ENCODE measurements at places on chromosomes 7 and 10.

GRCh38 chr7:50327443-50327842 is 22.9 kb downstream of the IKZF1 start:
- no peak for DNase-seq

- no peak for DNase-seq
Observed at GRCh38 chr10:111384556-111384955, 307.7 kb downstream of the ADRA2A start.

DNA sequence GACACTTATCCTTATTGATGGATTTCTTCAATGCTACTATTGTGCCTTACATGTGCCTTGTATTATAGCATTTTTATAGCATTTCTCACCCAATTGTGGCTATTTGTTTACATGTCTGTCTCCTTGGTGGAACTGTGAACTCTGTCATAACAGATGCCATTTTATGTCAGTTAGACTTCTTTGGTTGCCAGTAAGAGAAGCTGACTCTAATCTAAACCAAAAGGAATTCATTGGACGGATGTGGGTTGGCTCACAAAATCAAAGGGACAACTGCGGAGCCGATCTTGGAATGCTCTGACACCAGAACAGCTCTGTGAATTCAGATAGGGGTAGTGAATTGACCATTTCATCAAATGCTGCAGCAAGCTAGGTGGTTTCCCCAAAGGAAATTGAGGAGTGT is 15.0 kb downstream of the GARIN1A start:
- no peak for DNase-seq

DNA sequence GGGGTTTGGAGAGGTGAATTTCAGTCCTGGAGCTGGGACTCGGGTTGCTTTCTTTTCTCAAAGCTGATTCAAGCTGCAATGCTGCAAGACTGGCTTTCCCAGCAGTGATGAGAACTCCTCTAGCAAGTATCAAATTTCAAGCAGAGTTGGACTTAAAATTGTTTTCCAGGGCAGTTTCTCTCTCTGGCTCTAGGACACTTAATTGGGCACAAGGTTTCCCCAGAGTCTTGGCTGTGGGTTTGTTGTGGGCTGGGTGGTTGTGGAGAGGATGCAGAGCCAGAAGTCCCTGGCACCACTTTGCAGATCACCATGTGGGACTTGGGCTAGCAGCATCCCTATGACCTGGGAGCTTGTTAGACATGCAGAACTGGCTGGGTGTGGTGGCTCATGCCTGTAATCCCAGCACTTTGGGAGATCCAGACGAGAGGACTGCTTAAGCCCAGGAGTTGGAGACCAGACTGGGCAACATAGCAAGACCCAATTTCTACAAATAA is 16.8 kb downstream of the AKR1B15 start:
- DNase-seq = no peak

DNA sequence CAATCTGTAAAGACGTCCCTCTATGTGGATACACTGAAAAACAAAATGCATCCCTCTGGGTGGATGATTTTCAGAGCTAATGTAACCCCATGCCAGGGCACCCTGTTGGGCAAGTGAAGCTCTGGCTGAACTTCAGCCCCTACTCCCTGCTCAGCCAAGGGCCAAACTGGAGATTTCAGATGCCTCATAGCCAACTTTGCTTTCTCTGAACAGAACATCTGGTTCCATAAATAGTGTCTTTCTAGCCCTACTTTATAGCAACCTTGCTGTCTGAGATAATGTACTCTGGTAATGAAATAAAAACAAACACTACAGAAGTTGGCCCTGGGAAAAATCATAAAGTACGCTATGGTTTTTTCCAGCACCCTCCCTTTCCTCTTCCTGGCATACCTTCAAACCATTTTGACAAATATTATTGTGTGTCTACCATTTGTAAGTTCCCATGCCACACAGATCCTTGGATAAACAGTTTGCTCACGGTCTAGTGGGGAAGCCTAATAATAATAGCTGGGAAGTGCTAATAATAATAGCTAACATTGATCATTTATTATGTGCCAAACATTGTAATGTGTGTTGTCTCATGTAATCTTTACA is 3.4 kb downstream of the ENTPD1 start:
- DNase-seq = no peak

GRCh38 chr7:1844336-1844950 is 174.4 kb downstream of the ELFN1 start:
- no peak for DNase-seq

DNA sequence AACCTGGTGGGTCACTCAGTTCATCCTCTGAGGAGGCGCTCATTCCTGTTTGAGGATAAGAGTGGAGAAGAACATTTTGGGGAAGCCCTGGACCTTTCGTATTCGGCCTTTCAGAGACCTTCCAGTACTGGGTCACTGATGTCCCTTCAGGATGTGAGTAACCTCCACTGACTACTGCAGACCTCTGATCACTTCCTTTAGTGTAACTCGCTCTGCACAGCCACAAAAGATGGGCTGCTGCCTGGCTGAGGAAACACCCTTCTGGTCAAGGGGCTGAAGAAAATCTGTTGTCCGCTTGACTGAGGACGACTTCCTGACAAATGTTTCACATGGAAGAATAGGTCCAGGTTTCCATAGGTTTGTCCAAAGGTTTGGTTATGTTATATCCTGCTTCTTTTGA is 15.9 kb upstream of the TBXAS1 start:
- DNase-seq = no peak

GRCh38 chr7:105723572-105723971 is 142.3 kb upstream of the EFCAB10 start:
- DNase-seq = no peak
